Nucleus accumbens (tissue), 56 donors: ENCODE measurements at places on chromosomes 2 and 18.

GRCh38 chr2:25561136-25561850 is 112.1 kb downstream of the DTNB start:
- DNase-seq = no peak

- no peak for DNase-seq
Measured at GRCh38 chr18:63182861-63183260, 136.7 kb downstream of the BCL2 start.

- DNase-seq = no peak
Measured at GRCh38 chr18:10459587-10459986, 5.2 kb downstream of the APCDD1 start.

GRCh38 chr2:29272311-29272710 is 157.1 kb downstream of the CLIP4 start:
- no peak for DNase-seq
